Fibroblast of skin of abdomen (primary cell): ENCODE measurements at places on chromosomes 5 and 9.

DNA sequence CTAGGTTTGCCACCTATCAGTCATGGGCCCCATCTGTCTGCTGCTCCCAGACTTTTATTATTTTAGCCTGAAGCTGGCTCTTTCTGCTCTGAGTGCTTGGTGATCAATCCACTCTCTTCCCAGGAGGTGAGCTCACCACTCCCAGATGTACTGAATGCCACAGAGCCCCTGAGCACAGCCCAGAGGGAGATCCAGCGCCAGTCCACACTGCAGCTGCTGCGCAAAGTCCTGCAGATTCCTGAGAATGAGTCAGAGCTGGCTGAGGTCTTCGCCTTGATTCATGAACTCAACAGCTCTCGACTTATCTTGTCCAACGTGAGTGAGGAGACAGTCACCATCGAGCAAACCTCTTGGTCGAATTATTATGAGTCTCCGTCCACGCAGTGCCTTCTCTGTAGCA lies 36.0 kb downstream of the HMGXB3 start:
- DNase-seq: peak; percentile 98

DNA sequence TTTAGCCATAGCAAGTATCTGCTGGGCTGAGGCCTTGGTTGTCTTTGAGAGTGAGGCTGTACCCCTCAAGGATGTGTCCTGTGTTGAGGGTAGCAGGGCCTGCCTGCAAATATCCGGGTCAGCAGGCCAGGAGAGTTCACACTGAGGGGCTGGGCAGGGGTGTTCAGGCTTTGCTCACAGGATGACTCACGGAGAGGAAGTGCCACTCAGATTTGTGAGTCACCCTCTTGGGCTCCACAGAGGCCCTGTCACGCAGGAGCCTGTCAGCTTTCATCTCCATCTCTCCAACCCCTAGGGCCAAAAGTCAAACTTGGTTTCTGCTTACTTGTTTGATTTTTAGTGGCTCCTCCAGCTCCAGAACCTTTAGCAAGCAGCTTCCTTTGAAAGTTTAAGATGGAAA lies 211.5 kb downstream of the SEC61B start:
- peak; percentile 86 for DNase-seq

GRCh38 chr9:35675732-35676392 lies 2.1 kb downstream of the CA9 start:
- peak; percentile 36 for DNase-seq

DNA sequence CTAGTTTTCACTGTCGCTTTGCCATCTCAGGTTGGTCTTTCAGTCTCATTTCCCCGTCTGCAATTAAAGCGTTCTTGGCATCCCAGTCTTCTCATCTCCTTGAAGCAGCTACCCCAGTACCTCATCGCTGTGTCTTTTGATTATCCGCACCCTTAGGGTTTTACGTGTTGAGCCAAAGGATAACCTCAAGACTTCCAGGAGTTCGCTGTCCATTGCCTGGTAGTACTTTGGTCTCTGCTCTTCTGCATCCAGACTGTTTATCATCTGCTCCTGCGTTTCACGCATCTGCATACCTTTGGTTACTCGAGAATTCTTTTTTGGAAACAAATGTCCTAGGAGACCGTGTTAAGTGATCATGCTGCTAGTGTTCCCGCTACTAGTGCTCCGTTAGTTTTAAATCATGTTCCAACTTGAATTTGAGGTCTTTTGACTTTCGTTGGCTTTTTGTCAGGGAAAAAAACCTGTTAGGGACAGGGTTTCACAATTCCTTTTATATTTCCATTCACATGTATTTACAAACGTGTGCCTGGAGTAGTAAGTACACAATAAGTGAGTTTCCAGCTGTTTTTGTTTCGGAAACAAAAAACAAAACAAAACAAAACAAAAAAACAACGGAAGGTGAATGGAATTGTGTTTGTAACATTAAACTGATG lies 888 bp downstream of the RABGAP1 start:
- peak; percentile 54 for DNase-seq

GRCh38 chr9:68964102-68964541 lies 49.8 kb downstream of the PRKACG start:
- no peak for DNase-seq
